Activated CD8-positive, alpha-beta memory T cell treated with anti-CD3 and anti-CD28 coated beads for 4 hours (primary cell): ENCODE measurements at places on chromosomes 4 and X.

GRCh38 chrX:72280321-72280845 is 3.3 kb upstream of the RPS4X start:
- DNase-seq, result no peak

DNA sequence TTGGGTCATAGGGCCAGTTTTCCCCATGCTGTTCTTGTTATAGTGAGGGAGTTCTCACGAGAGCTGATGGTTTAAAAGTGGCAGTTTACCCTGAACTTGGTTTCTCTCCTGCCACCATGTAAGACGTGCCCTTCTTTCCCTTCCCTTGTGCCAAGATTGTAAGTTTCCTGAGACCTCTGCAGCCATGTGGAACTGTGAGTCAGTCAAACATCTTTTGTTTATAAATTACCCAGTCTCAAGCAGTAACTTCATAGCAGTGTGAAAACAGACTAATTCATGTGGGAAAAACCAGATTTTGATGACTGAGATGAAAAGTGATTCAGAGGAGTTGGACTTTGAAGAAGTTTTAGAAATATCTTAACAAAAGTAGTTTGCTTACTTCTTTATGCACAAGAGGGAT is 101.4 kb downstream of the ARHGAP10 start:
- no peak for DNase-seq

- peak; percentile 16 for DNase-seq
Measured at GRCh38 chrX:134172588-134173259, 64.3 kb upstream of the CCDC160 start.

DNA sequence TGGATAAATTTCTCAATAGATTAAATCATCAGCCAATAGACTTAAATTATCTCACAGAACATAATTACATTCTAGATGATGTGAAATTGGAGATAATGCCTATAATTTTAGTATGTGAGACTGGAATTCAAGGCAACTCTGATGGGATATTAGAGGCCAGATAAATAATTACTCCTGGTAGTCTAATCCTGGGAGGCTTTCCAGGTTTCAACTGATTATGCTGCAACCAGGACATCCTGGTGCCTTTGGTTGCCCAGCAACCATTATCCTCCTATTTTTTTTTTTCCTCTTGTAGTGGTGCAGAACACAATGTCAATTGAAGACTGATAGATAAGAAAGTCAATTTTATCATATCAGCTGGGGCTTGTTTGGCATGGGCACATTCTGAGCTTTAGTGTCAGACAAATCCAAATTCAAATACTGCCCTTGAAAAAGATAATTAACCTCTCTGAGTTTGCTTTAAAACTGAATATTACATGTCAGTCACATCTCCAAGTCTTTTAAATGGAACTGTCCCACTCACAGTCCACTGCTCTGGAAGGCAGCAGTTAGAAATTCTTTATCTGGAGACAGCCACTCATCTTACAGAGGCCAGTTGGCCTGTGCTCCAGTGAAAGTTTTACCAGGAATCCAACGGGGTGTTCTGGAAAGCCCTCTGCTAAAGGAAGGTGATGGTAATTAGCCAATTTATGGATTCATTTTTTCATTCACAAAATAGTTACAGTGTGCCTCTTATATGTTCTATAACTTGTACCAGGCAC is 95.3 kb upstream of the GUCY1A1 start:
- DNase-seq, result no peak

- no peak for DNase-seq
Measured at GRCh38 chr4:65383589-65384305, 286.5 kb downstream of the EPHA5 start.

GRCh38 chr4:30870513-30870912 is 150.3 kb downstream of the PCDH7 start:
- DNase-seq, result no peak

- DNase-seq, result no peak
Measured at GRCh38 chr4:64559571-64559970, 150.3 kb upstream of the TECRL start.

DNA sequence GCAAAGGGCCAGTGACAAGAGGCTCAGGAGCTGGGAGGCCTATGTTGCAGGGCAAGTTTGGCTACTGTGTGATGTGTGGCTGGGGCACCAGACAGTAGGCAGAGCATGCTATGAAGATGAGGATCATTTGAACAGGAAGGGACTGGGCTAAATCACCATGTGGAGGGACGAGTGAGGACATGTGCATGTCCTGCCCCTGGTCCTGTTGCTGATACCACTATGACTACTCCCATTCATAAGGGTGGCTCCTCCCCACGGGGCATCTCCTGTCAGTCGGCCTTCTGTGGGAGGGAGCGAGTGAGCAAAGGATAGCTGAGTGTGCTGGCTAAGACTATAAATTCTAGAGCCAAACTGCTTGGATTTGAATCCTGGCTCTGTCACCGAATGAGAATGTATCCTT is 139.2 kb downstream of the TMEM164 start:
- DNase-seq, result no peak

DNA sequence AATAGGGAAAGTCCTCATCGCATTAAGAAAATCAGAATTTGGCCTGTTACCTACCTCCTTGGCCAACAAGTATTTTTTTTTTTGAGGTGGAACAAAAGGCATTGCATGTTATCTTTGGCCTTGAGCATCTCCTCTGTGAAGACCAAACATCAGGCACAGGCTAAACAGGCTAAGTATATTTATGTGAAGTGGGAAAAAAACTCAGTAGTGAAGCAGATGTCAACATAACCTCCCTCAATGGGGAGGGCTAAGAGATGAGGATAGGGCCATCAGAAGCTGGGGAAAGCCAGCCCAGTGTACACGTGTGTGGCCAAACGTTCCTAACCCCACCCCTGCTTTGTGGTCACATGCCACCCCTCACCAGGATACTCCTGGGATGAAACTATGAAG is 102.5 kb downstream of the FNIP2 start:
- DNase-seq, result no peak

DNA sequence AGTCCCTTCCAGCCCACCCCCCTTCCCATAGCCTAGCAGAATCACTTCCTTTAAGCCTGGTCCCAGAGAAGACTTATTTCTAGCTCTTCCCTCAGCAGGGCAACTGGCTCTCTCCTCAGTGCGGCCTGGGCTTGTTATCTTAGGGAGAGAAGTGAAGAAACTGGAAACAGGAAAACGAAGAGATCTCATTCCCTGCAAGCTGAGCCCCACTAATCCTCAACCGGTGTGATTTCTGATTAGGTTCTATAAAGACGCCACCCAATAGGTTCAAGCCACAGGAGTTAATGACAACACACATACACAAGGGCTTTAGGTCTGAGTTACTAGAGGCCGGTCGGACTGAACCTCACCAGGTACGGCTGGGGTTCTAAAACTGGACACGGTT is 3.2 kb downstream of the GSX2 start:
- no peak for DNase-seq

- DNase-seq, result peak; percentile 66
Measured at GRCh38 chr4:10096201-10096977, 20.2 kb downstream of the WDR1 start.

GRCh38 chr4:78213218-78213617 is 156.1 kb downstream of the FRAS1 start:
- no peak for DNase-seq

GRCh38 chrX:110168585-110168984 is 149.3 kb downstream of the AMMECR1 start:
- no peak for DNase-seq

- DNase-seq, result no peak
Measured at GRCh38 chr4:56699537-56700105, 18.5 kb upstream of the HOPX start.

- DNase-seq, result no peak
Measured at GRCh38 chr4:31071508-31072486, 351.6 kb downstream of the PCDH7 start.

GRCh38 chrX:112368371-112368770 is 285.8 kb upstream of the TRPC5 start:
- no peak for DNase-seq

DNA sequence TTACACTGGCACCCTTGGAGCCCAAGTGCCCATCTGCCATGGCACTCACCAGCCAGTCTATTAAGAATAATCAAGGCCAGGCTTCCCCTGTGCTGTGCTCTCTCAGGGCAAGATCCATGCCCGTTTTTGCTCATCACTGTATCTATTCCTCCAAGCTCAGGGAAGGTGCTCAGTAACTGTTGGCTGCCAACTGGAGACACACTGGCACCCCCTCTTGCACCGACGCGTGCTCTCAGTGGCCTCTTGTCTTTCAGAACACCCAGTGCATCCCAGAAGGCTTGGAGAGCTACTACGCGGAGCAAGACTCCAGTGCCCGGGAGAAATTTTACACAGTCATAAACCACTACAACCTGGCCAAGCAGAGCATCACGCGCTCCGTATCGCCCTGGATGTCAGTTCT is 30.1 kb downstream of the NSG1 start:
- DNase-seq, result no peak

DNA sequence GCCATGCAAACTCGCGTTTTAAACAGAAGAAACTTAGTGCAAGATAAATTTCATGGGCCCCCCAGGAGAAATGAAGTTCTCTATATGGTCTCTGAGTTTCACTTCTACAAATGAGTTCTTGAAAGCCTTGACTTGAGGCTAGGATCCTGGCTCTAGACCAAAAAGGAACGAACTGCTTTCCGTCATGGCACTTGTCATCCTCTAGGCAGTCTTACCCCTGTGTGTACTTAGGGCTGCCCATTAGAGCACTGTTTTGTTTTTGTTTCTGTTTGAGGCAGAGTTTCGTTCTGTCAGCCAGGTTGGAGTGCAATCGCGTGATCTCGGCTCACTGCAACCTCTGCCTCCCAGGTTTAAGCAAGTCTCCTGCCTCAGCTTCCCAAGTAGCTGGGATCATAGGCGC is 29.0 kb downstream of the RNF4 start:
- no peak for DNase-seq

DNA sequence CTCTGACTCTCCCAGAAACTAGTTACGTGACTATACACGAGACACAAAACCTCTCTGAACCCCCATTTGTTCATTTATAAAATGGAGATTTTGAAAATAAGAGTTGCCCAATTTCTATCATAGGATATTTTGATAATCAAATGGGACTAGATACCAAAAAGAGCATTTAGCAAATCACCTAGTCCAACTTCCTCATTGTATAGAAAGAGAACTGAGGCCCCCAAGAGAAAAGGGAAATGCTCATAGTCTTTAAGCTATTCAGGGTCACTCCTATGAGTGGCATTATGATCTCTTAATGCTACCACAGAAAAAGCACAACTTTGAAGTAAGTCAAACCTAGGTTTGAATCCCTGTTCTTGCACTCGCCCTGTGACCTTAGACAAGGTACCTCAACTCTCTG is 62.7 kb downstream of the BMP15 start:
- no peak for DNase-seq

DNA sequence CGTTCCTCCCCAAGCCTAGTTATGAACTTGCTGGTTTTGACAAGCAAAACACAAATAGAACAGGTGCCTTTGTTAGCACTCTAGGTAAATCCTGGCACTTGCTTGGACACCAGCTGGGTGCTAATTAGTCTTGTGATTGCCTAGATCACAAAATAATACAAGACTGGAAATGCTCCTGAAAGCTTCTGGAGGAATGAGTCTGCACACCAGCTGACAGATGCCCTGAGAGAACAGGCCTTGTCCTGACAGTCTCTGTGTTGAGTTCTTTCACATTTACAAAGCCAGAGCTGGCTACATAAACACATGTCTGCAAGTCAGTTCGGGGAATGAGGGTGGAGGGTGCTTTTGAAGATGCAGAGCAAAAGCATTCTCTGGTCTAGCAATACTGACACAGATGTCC is 93.8 kb downstream of the ELOVL6 start:
- no peak for DNase-seq

- no peak for DNase-seq
Measured at GRCh38 chr4:114907568-114907967, 205.9 kb downstream of the NDST4 start.

DNA sequence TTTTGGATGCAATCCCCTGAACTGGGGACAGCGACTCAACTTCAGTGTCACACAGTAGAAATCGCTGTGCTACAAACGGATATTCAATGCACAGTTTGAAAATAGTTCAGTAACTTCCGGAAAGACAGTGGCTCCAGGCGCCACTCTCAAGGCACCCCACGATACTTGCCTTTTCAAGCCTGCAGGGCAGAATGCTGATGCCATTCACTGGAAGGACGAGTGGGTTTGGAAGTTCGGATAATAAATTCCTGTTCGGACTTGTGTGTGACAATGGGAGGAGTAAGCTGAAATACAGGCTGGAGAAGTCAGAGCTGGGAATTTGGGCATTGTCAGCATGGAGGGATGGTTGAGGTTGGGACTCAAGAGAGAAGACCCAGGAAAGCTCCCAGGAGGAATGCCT is 64.3 kb upstream of the HELT start:
- DNase-seq, result no peak

GRCh38 chr4:80454040-80454439 is 118.5 kb downstream of the CFAP299 start:
- DNase-seq, result no peak

- DNase-seq, result no peak
Measured at GRCh38 chr4:48949518-48950219, 36.4 kb upstream of the CWH43 start.

GRCh38 chrX:7225338-7225737 is 77.4 kb upstream of the PUDP start:
- DNase-seq, result no peak

DNA sequence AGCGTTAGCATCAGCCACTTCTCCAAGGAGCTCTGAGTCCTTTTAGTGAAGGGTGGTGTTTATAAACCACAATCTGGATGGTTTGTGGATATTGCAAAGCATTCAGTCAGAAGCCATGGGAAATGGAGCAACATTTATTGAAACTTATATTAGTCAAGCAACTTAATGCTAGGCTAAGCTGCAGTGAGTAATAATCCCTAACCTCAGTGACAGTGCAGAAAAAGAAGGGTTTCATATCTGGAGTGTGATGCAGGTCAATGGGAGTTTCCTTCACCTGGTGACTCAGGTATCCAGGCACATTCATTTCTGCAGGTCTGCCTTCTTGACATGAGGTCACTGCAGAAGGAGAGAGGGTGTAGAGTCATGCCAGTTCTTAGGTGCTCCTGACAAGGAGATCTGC is 10.4 kb upstream of the DRD5 start:
- DNase-seq, result no peak

DNA sequence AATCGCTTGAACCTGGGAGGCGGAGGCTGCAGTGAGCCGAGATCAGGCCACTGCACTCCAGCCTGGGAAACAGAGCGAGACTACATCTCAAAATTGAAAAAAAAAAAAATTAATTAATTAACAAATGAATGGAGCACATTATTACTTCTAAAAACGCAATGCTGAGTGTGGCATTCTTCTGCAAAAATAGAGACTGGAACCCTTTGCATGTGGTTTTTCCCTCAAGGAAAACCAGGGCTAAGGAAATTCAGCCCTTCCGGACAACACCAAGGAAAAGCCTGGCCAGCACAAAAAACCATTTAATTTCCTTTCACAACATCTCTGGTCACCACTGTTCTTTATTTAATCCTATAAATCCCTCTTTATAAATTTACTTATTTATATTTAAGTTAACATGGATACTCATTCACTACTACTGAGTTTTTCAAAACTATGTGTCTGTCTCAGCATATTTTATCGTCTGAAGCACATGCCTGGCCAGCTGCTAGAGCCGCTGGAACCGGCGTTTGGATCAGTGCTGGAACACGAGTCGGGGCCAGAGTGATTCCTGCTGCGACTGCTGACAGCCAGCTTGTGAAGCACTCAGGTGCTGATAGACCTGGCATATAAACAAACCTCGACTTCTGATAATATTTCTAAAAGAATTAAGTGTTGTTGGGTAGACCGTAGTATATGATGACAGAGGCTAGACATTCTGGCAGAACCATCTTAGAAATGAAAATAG is 84.5 kb upstream of the WWC2 start:
- DNase-seq, result no peak

GRCh38 chr4:26083987-26084386 is 170.0 kb downstream of the SMIM20 start:
- DNase-seq, result no peak
